ENCODE measurements at places on chromosomes 3 and 15. TPM values are rescaled to one million over a fixed set of nuclear protein-coding genes. Genes with fewer than 3 reads are reported as not detected.

GRCh38 chr3:81485444-81485865 is 276.0 kb downstream of the GBE1 start:
- no peak for DNase-seq

- DNase-seq = no peak
These were observed 604 bp downstream of the LTK start for GRCh38 chr15:41512940-41513505.

DNA sequence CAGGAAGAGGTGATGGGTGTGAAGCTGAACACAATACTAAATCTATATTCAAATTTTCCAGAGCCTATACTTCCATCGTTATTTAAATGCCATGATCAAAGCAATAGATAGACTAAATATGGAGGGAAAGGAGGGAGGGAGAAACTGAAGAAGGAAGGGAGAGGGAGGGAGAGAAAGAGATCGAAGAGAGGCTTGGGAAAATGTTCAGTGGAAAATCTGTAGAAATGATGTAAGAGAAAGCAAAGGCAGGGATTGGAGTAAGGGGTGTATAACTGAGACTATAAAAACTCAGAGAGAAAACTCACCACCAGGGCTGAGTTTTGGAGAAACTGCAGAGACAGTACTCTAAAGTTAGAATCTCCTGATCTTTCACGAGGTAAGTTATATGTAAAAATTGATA is at the start of gene OSTN:
TSS of gene OSTN (plus strand) at position 310 of the 400 bp plus-strand sequence. CDS start 13,292 bp downstream, outside the sequence.
- no peak for DNase-seq

DNA sequence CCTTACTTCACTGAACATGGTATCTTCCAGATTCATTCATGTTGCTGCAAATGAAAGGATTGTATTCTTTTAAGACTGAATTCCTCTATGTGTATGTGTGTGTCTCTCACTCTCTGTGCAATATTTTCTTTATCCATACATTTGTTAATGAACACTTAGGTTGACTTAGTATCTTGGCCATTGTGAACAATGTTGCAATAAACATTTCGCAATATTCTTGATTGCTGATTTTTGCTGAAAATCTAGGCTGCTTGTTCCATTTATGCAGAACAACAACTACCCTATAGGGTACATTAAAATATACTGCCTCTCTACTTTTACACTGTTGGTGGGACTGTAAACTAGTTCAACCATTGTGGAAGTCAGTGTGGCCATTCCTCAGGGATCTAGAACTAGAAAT is 732.4 kb downstream of the CADM2 start:
- DNase-seq = no peak

DNA sequence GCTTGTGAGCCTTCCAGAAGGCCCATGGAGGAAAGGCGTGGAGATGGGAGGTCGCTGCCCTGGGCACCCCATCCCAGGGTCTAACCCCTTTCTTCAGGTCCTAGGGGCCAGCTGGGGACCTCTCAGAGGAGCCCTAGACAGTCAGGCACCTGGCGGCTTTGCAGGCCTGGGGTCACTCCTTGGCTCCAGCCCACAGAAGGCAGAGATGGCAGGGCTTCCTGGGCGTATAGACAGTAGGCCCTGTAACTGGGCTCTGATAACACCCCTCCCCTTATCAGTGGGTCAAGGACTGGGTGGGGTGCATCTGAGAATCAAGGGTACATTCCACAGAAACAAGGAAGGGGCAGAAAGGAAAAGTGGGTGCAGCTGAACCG is 16.7 kb downstream of the ZDHHC19 start:
- no peak for DNase-seq

- no peak for DNase-seq
These were observed 18.1 kb downstream of the ADGRG7 start for GRCh38 chr3:100627491-100627890.

ATXN7 gene
- 42.3 TPM for total RNA-seq
